ENCODE measurements at places on chromosomes 5 and 9.

GRCh38 chr5:102799017-102799416, 43.9 kb downstream of the PAM start:
- peak; percentile 18 for DNase-seq

GRCh38 chr5:149902177-149902576, 42.4 kb downstream of the PDE6A start:
- DNase-seq = no peak

DNA sequence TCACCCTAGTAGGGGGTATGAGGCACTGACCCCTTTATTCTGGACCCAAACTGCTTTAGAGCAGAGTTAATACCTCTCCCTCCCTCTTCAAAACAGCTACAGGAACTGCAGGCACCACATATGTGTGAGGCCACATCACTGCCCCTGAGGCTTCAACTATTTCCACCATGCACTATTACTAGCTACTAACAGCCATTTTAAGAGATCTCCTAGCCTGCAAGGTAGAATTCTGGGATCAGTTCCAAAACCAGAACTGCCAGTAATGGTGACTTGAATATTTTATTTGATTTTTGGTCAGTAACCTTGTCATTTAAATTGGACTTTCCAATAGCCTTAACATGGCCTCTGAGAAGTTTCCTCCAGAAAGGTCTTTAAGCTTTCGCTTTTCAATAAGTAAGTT, 55.3 kb upstream of the FSD1L start:
- DNase-seq = peak; percentile 52

DNA sequence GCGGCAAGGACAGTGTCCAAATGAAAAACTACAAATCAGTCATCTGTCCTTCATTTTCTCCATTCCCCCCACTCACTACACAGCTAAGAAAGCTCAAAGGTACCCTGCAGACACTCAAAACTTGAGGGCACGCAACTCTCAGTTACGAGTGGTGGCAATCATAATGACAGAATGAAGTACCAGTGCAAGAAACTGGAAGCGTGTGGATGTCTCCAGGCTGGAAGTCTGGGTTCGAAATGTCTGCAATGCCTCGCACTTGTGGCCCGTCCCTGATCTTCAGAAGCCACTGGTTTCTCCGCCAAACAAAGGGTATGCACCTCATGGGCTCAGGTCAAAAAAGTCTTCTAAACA, 597 bp upstream of the CENPH start:
- no peak for DNase-seq

- DNase-seq = peak; percentile 13
These were observed 33.5 kb downstream of the CSNK1G3 start for GRCh38 chr5:123545506-123545905.

- peak; percentile 29 for DNase-seq
These were observed 31.2 kb downstream of the FGF18 start for GRCh38 chr5:171450423-171451331.

- DNase-seq = no peak
These were observed 446.4 kb downstream of the RASEF start for GRCh38 chr9:82616545-82616944.

DNA sequence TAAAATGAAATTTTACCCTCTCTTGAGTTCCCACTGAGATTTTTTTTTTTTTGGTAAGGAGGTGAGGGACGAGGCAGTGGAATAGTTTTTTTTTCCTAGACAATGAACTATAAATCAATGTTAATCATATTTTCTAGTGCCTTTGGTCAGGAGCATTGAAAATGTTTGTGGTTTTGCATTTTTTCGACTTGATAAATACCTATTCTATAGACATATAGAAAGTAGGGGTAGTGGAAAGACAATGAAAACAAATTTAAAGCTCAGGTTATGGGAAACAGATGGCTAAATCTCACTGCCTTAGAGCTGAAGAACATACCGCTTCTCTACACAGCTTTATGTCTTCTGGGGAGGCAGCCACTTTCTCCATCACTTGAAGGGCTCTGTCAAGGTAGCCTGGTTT, 94.3 kb downstream of the MRPS27 start:
- no peak for DNase-seq

DNA sequence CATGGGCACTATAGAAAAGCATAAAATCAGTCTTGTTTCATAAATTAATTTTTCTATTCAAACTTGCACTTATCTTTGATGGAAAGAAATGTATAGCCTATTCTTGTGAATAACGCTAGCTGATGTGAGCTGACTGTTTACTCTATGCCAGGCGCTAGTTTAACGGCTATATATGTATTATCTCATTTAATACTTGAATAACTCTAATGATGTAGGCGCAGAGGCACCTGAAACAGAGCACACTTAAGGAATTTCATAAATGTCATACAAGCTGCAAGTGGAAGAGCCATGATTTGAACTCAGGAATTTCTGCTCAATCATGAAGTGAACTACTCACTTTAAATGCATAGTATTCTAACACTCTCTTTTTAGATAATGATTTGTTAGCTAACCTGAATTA, 551.8 kb downstream of the PDE4D start:
- no peak for DNase-seq

DNA sequence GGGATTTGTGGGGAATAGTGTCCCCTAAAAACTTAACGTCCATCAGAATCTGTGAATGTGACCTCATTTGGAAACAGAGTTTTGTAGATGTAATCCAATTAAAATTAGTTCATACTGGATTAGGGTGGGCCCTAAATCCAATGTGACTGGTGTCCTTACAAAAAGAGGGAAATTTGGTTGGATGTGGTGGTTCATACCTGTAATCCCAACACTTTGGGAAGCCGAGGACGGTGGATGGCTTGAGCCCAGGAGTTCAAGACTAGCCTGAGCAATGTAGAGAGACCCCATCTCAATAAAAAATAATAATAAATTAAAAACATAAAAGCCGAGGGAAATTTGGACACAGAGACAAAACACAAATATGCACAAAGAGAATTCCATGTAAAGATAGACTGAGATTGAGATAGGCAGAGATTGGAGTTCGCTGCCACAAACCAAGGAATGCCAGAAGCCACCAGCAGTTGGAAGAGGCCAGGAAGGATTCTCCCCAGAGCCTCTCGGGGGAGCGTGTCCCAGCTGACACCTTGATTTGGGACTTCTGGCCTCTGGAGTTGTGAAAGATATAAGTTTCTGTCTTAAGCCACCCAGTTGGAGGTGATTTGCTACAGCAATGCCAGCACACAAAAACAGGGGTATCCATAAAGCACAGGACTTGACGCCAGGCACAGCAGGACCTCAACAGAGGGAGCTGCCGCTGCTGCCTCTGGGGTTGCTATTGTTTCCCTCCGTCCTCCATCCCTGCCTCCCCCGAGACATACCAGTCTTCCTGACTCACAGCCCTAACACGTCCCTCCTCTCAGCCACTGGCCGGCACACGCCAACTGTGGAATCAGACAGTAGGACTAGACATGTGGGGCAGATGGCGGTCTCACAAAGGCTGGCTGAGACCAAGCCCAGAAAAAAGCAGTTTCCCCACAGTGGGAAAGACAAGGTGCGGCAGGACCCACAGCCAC, 73.8 kb upstream of the IL17B start:
- peak; percentile 82 for DNase-seq

- no peak for DNase-seq
These were observed 28.1 kb upstream of the SH3PXD2B start for GRCh38 chr5:172482156-172483020.

DNA sequence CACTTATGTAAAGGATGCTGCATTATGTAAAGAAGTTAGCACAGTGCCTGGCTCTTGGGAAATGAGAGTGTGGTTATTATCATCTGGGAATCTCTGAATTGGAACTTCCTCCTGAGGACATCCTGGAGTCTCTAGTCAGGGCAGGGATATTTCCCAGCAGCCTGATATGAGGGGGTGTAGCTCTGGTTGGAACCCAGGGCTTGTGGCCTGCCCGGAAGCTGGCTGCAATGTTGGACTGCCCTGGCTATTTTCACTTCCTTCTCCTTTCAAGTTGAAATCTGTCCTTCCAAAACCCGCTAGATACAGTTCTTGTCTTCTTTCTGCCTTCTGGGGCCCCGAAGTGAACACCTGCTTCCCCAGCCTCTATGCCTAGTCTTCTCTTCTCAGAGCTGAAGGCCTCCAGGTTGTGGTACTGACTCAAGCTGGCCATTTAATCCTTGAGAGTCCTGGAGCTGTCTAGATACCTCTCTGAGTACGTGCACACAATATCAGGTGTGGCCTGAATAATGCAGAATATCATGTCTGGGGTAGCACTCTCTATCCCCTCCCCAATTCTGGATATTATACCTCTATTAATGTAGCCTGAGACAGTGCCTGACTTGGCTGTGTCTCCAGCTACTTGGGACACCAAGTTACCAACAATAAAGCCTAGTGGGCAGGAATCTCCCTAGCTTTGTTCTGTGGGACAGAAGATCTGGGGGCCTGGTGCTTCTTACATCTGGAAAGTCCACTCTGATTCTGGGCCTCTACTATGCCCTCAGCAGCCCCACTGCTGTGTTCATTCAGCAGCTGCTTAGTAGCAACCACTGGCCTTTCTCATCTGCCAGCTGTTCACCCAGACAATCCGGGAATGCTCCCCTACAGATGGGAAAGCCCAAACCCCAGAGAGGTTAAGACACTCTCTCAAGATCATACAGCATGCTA, 45.0 kb downstream of the SLC6A7 start:
- DNase-seq = no peak

GRCh38 chr9:76465442-76466298, 6.7 kb downstream of the GCNT1 start:
- DNase-seq = no peak

DNA sequence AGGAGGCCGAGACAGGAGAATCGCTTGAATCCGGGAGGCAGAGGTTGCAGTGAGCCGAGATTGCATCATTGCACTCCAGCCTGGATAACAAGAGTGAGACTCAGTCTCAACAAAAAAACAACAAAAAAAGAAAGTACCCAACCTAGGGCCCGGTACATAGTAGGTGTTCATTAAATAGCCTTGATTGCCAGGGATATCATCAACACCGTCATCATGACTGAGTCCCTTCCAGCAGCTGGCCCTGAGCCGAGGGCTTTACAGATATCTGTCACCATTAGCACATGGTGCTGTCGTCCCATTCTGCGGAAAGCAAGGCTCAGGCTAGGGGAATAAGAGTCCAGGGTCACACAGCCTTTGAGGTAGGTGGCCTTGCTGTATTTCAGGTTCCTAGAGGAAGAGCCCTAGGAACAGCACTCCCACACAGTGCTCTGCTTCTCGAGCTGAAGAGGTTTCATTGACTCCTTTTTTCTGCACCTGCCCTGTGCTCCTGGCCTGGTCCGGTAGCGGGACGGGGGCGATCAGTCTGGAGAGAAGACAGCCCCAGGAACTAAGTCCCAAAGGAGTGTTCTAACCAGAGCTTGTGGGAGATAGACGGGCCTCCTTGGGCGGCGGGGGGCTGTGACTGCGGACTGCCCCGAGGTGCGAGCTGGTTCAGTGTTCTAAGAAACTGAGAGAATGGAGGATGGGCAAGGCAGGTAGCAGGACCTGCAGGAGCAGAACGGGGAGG, 48.2 kb downstream of the CXXC5 start:
- DNase-seq = no peak

DNA sequence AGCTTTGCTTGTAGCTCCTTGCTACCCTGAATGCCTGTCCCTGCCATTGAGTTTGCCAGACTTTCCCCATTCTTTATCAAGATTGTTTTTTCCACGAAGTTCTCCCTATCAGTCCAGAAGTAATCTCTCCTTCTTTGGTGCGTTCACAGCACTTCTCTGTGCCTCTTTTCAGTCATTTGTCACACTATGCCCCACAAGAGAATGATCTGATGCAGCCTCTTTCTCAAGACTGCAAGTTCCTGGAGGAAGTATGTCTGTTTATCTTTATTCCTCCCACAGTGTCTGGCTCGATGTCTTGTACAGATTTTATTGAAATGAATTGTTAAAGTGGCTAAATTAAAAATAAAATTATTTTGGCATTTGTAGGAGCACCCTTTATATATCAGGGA, 99.3 kb downstream of the CCDC192 start:
- DNase-seq = no peak
